ENCODE measurements at places on chromosomes 2 and 18. TPM values are rescaled to one million over a fixed set of nuclear protein-coding genes. Genes with fewer than 3 reads are reported as not detected.

The VWA3B gene
- total RNA-seq: not detected

The TXNDC2 gene
- under 0.01 TPM for total RNA-seq

The EPG5 gene
- 79.1 TPM for total RNA-seq

The EPB41L3 gene
- total RNA-seq: 56.6 TPM

The CPO gene
- total RNA-seq: 0.17 TPM

The ABCB11 gene
- under 0.01 TPM for total RNA-seq

The RTP5 gene
- total RNA-seq: not detected

The OTOS gene
- 1.2 TPM for total RNA-seq

The RGPD4 gene
- not detected for total RNA-seq

The FOXI3 gene
- not detected for total RNA-seq

The IL37 gene
- not detected for total RNA-seq

The HNMT gene
- 20.8 TPM for total RNA-seq

The SLC9A4 gene
- total RNA-seq: not detected

The SPATA3 gene
- total RNA-seq: not detected

The CYP27A1 gene
- total RNA-seq: 19.1 TPM

The KIF5C gene
- 0.58 TPM for total RNA-seq

The NOSTRIN gene
- total RNA-seq: 0.33 TPM

The GPR35 gene
- total RNA-seq: 0.99 TPM

The ELOA2 gene
- not detected for total RNA-seq

The DTNA gene
- 17.5 TPM for total RNA-seq

The COL4A3 gene
- total RNA-seq: 0.17 TPM

The DPP10 gene
- not detected for total RNA-seq

The SLC11A1 gene
- total RNA-seq: 0.33 TPM

The GALR1 gene
- not detected for total RNA-seq

The GRP gene
- total RNA-seq: not detected

The CRYGD gene
- total RNA-seq: not detected

The SP140L gene
- 9.6 TPM for total RNA-seq

The ARHGEF4 gene
- total RNA-seq: 1.3 TPM

The GKN1 gene
- total RNA-seq: not detected

The TBC1D8 gene
- total RNA-seq: 12.8 TPM

The DAPL1 gene
- not detected for total RNA-seq

The GAREM1 gene
- total RNA-seq: 3.5 TPM

The GPBAR1 gene
- total RNA-seq: not detected
